ENCODE measurements at places on chromosomes 4 and X.

DNA sequence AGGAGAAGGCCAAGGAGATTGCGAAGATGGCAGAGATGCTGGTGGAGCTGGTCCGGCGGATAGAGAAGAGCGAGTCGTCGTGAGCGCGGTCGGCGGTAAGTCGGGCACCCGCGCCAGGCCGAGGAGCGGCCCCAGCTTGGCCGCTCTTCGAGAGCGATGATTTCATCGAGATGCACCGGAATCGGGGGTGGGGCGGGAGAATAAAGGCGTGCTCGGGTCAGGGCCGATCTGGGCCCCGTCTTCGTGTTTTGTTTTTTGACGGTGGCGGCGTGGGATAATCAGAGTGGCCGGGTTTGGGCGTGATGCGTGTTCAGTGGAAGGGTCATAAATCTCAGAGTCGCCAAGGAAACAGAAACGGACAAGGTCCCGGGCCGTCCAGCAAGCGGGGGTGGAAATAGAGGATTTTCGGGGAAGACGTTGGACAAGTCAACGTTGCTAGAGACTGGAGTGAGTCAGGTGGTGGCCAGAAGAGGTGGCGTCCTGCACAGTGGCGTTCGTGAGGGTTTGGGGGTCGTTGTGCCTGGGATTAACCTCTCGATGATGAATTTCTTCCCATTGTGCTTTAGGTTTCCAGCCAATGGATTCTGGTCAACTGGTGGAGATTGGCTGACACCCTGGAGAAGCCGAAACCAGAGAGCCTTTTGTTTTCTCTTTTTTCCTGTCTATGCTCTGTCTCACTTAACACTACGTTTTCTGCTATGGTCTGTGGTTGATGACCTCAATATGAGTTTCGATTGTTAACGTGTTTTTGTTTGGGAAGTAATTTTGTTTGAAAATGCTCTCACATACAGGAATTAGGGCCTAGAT lies 882 bp downstream of the MRFAP1 start:
- no peak for DNase-seq

GRCh38 chrX:110941906-110942305 lies 146.3 kb upstream of the CHRDL1 start:
- DNase-seq, result no peak

- no peak for DNase-seq
Measured at GRCh38 chr4:61590881-61591280, 390.8 kb downstream of the ADGRL3 start.

GRCh38 chrX:74251006-74251930 lies 52.7 kb upstream of the ZCCHC13 start:
- no peak for DNase-seq

DNA sequence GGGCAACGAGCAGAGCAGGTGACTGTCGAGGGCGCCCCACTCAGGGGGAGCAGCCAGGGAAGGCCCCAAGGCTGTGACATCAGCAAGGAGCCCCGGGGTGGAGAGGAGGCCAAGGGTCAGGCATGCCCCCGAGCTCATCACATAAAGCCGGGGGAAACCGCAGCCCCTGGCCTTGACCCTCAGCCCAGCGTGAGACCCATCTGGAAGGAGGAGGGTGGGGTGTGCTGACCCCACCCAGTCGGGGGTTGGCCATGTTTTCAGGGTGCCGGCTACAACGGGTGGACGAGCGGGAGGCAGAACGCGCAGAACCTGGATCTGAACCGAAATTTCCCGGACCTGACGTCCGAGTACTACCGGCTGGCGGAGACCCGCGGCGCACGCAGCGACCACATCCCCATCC lies 13.9 kb downstream of the CPZ start:
- no peak for DNase-seq

All from GM19239 (cell line).